ENCODE measurements at places on chromosomes 4 and X. TPM values are rescaled to one million over a fixed set of nuclear protein-coding genes. Genes with fewer than 3 reads are reported as not detected.
A peak's percentile ranks its signal among the peaks of the same experiment; 100 is the strongest.

Gene HMX1
- total RNA-seq, result not detected

DNA sequence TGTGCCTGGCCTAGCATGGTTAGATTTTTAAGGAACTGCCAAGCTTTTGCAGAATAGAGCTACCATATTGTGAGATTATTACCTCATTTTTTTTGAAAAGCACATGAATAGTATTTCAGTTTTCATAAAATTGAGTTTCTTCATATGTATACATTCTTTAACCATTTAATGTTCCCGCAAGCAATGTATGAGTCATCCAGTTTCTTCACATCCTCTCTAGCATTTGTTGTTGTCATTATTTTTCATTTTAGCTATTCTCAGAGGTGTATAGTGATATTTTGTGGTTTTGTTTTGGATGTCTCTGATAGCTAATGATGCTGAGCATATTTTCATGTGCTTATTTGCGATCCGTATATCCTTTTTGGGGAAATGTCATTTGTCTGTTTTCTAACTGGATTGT lies 74.9 kb downstream of the GLUD2 start:
- DNase-seq, result no peak

- no peak for DNase-seq
Observed at GRCh38 chr4:177921715-177922114, 479.5 kb upstream of the AGA start.

- DNase-seq, result no peak
Observed at GRCh38 chr4:2377241-2377640, 41.2 kb downstream of the ZFYVE28 start.

DNA sequence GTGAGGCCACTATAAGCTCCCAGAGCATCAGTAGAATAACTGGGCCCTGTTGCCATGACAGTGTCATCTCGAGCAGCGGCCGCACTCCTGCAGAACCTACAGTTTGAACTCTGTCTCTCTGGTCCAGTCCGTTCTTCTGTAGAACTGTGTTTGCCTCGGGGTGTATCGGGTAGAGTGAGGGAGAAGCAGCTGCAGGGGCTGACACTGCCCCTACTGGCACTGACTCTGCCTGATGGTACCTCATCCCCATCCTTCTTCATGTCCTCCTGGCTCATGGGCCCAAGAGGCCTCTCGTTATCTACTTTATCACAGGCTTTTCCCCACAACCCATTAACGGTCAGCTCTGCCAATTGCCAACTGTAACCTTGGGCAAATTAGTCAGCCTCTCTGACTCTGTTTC lies 96.5 kb downstream of the NPNT start:
- no peak for DNase-seq

DNA sequence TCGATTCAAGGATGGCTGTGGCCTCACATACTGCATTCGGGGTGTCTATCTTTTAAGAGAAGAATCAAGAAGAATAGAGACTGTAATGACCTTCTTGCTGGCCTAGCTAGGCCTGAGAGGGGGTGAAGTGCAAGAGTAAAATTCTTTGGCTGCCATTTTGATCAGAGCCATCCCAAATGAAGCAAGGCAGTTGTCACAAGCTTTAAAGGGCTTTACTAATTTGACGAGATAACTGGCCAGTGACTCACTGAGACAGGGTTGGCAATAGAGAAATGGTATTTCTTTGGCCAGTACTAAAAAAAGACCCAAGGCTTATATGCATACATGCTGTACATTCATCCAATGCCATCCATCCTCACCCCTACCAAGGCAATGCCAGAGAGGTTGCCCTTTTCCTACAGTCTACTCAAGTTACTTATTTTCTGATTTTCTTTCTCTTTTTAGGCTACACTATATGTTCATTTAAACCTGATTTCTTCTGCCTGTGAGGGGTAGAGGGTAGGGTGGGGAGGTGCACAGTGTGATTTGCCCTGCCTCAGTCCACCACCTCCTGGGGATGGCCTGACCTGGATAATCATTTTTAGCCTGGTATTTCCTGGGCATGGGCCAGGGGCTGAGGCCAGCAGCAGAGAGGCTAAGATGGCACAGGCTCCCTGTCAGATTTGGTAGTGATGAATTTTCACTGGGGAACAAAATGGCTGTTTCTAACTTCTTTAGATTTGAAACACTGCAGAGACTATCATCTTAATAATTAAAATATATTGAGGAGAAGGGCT lies 32.2 kb downstream of the ATG4A start:
- DNase-seq, result no peak

- peak; percentile 68 for DNase-seq
Observed at GRCh38 chr4:41644288-41644914, 104.1 kb downstream of the PHOX2B start.

Gene RNF150
- total RNA-seq, result 0.86 TPM

DNA sequence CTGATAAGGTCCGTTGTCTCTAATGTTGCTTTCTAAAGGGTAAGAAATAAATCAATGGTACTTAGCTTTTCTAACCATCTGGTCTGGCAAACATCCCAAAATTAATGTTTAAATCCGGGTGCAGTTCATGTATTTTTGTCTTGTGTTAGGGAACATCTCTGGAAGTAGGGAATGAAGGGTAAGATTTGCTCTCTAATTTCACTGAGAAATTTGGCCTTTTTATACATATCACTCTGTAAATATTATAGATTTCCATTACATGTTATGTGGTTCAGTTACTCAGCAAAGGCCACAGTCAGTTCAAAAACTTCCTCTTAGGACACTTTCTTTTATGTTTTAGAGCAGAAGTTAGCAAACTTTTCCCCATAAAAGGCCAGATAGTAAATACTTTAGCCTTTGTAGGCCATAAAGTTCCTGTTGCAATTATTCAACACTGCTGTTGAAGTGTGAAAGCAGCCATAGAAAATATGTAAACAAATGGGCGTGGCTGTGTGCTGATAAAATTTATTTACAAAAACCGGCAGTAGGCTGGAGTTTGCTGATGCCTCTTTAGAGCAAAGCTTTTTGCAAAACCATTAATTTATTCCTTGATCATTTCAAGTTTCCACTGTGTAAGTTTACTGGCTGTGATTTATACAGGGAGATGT lies 218.1 kb downstream of the ANTXR2 start:
- DNase-seq, result no peak

GRCh38 chrX:2395261-2395992 lies 105.3 kb downstream of the DHRSX start:
- no peak for DNase-seq

DNA sequence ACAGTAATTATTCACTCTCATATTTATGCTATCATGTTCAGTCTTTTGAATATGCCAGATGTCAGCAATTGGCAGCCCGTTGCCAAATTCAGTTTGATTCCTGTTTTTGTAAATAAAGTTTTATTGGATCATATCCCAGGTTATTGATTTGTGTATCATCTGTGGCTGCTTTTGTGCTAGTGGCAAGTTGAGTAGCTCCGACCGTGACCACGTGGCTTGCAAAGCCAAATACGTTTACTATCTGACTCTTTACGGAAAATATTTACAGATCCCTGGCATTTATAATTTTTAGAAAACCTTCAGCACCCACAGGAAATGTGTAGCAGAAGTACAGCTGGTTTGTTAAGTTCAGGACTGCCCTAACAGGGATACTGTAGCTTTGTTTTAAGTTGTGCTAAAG lies 67.4 kb downstream of the VCX2 start:
- no peak for DNase-seq

- no peak for DNase-seq
Observed at GRCh38 chr4:85793233-85793585, 318.3 kb downstream of the ARHGAP24 start.

DNA sequence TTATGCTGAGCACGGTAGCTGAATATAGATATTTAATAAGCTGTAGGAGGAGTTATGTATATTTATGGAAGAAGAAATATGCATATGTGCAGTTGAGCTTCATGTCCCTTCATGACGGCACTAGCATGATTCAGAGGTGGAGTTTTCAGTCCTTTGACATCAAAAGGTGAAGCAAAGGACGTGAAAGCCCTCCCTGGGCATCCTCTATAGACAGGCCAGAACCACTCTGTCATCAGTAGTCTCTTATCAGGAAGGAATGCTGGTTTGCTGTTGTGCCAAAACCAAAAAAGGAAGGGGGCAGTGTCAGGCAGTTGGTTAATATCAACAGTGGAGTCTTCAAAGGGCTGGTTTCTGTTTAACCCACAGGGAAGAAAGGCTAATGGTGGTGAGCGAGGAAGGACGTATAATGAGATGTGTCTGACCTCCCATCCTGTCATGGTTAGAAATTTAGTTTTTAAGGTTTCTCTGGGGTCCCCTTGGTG lies 23.5 kb upstream of the IL2 start:
- no peak for DNase-seq

Gene LPAR4
- total RNA-seq, result 0.24 TPM

DNA sequence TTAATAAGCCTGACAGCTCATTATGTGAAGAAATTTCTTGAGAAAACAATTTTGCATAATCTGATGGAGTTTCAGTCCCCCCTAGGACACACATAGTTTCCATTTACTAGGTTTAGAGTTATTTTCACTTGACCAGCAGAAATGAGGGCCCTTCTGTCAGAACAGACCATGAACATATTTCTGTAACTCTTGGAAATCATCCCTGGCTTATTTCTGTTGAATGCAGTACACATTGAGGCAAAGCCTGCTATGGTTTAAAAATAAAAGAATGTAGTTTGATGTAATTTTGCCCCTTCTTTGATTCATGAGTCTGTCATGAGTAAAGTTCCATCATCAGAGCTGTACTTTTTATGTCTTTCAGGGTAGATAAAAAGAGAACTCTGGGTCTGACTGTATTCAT lies 104.6 kb upstream of the ETNPPL start:
- no peak for DNase-seq

Gene RHOH
- 2.6 TPM for total RNA-seq

Gene MND1
- 4.8 TPM for total RNA-seq

GRCh38 chr4:1356181-1356998 lies 9.4 kb downstream of the UVSSA start:
- DNase-seq, result peak; percentile 47

GRCh38 chr4:3292571-3293400 lies at the start of gene RGS12:
Gene RGS12 (plus strand): TSS chr4:3293021. CDS start chr4:3316171, 23,150 bp downstream.
- peak; percentile 96 for DNase-seq

Gene ENOPH1
- total RNA-seq, result 38.5 TPM

DNA sequence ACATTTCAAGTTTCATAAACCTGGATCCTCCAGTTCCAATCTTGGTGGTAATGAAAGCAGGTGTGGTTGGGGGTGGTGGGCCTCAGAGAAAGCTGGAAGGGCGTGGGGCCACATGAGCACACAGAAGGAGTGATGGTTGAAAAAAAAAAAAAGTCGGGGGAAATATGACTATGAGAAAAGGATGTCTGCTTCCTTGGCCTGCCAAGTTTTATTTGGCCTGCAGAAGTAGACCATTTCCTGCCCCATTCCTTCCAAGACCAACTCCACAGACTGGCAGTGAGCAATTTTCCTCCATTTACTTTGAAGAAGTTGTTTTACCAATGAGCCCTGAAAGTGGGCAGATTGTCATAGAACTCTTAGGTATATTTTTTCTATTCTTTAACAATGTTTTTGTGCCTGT lies 43.3 kb downstream of the LNX1 start:
- DNase-seq, result no peak

DNA sequence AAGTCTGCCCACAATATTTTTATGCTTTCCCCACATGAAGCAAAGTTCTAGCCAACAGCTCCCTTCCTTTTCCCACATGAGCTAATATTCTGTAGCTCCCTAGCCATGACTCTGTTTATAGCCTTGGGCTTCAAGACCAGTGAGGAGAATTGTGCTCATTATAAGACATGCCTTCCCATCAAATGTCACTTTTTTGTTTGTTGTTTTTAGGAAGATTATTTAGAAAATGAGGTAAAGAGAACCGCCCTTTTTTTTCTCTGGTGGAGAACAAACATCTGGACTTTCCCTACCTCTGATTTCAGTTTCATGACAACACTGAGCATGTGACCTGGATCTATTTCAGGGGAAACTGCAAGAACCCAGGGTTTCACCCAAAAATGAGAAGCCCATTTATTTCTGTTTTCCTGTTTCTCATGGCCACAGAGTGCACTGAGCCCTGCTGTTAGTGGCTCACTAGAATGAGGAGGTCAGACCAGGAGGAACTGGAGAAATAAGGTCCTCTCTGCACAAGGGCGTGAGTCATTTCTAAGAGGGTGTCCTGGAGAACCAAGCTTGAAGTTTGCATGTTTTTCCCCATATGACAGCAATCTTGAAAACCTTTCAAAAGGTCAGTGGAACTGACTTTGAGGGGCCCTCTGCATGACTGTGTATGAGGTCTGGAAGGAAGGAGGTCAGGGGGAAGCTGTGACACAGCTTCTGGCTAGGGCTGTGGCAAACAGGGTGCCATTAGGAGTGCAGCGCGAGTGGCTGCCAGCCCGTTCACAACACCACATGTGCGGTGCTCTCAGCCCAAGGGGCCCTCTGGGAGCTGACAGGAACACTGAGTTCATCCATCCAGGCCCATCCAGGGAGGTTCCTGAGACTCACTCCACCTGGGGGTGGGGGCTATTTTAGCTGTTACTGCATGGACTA lies 55.2 kb downstream of the CHST7 start:
- no peak for DNase-seq

- no peak for DNase-seq
Observed at GRCh38 chrX:10484683-10485247, 135.6 kb downstream of the MID1 start.

Gene COX7B2
- total RNA-seq, result not detected

Gene BEX5
- 2.4 TPM for total RNA-seq

- DNase-seq, result no peak
Observed at GRCh38 chrX:25858273-25858880, 279.8 kb upstream of the MAGEB18 start.

DNA sequence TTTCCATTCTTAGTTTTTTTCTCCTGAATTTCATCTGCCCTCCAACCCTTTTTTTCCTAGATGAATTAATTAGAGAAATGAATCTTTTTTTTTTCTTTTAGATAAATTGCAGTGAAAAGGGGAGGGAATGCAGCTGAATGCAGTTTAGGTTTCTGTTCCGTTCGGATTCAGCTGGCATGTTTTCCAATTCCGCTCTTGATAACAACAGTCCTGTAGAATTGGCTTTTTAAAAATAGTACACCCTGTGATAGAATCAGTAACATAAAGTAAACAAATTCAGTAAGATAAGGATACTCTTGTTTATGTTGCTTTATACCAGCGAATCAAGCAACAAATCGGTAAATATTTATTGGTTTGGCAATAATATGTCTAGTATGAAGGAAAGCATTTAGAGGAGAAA lies 103.5 kb downstream of the UNC5C start:
- no peak for DNase-seq

Gene FRMD7
- total RNA-seq, result not detected

Gene RAB39B
- 0.17 TPM for total RNA-seq

GRCh38 chr4:45155081-45155777 lies 428.9 kb upstream of the GNPDA2 start:
- no peak for DNase-seq

Gene NSUN7
- 10.9 TPM for total RNA-seq

- peak; percentile 24 for DNase-seq
Observed at GRCh38 chrX:151722241-151722846, 6.5 kb downstream of the FATE1 start.

Gene HSFX1
- 2.0 TPM for total RNA-seq

DNA sequence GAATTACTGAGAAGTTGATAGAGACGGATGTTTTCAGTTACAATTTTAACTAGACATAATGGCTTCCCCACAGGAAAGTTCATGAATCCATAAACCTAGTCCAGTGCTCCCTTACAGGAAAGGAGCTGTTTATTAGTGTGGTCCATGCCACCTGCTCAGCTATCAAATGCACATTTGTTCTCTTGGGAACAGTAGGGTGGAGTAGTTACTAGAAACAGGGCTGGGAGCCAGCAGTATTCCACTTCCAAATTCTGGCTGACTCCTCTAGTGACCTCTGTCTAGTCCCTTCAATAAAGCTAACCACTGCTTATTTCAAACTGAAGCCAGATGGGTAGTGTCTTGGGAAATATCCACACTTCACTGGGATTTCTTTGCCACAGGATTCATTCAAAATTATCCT lies 88.4 kb upstream of the TLL1 start:
- no peak for DNase-seq

Gene MGARP
- 0.32 TPM for total RNA-seq

GRCh38 chr4:137193564-137193963 lies 338.7 kb downstream of the PCDH18 start:
- DNase-seq, result no peak

All from colonic mucosa (tissue), 4 donors.